ENCODE measurements at places on chromosomes 2 and 18.

GRCh38 chr18:41940506-41941215 lies 14.4 kb upstream of the PIK3C3 start:
- DNase-seq: no peak

GRCh38 chr18:32549248-32550110 lies 78.8 kb upstream of the GAREM1 start:
- DNase-seq: peak; percentile 25

DNA sequence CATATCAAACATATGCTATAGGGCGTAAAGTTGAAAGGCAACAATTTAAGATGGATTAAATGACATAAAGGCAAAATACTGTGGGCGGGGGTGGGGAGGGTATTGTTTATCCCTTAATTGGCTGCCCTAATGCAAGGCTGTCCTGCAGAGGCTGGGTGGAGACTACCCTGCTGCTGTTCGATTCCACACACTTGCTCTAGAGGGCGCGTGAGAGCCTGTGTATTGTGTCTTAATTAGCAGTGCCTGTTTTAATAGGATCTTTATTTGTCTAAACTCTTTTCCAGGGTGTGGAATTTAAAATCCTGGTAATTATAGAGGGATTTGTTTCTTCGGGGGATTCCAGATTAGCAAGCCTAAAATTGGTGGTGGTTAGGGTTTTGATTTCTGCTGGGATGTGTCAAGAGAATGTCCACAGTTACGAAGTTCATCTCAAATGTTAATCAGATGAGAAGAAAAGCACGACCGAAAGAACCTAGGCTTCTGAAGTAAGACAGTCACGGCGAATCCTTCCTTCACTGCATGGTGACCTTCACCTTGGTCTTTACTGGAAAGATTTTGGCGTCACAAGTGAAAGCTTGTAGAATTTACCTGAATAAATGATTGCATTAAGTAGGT lies 103.5 kb upstream of the MAP3K20 start:
- peak; percentile 38 for DNase-seq

DNA sequence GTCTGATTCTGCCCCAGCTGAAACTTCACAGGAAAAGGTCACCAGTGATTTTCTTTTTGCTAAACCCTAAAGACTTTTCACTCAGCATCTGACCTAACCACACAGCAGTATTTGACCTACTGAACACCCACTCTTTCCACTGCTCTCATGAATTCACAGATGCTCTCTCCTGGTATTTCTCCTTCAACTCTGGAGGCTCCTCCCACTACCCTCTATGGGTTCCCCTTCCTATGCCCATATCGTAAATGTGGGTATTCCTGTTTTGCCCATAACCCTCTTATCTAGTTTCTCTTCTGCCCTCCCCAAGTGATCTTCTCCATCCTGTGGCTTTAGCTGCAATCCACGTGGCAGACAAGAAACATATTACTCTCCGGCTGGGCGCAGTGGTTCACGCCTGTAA lies 7.6 kb downstream of the PLEKHM3 start:
- DNase-seq: no peak

GRCh38 chr2:47488870-47489584 lies 86.1 kb downstream of the MSH2 start:
- no peak for DNase-seq

DNA sequence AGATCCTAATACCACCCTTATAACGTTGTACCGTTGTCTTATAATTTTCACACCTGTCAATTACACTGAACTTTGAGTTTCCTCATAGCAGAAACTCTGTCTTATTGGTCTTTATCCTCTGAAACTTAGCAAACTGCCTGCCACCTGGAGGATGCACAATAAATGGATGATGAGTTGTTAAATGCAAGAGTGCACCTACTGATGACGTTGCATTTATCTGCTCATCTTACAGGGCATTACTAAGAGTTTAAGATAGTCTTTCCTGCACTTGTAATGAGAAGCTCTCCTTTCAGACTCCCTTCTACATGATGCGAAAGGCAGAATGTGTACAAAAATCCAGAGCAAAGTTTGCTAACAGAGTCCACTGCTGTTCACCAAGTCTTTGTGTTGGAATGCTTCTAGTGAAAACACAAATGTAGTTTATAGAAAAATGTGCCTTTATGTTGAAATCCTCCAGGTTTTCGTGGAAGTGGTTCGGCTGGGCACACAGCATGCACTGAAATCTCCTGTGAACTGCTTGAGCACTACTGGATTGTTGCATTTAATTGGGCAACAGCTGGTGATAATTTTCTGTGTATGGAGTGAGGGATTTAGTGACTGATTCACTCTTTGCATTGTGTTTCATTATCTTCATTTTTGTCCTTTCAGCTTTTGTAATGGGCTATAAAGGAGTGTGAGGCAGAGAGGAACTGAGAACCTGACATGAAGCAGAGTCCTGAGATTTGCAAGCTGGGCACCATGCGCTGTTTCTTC lies 665.8 kb upstream of the ID2 start:
- DNase-seq: no peak

- DNase-seq: no peak
Observed at GRCh38 chr18:2716394-2717326, 61.1 kb downstream of the SMCHD1 start.

GRCh38 chr2:24409700-24410556 lies 49.6 kb upstream of the ITSN2 start:
- DNase-seq: no peak

DNA sequence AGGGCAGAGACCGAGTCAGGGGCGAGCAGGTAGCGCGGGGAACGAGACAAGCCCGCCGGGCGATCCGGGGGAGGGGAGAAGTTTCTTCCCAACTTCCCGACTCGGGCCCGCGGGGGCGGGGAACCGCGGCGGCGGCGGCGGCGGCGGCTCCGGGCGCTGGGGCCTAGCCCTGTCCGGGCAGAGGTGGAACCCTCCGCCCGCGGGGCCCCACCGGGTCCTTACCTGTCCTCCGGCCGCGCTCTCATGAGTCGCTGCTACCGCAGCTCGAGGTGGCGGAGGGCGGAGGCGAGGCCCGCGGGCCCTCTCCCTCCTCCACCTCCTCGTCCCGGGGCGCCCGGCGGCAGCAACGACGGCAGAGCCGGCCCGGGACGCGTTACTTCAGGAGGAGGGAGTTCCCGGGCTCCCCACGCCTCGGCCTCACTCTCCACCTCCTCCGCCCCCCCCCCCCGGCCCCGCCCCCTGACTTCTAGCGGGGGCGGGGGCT lies at the start of gene YES1:
Gene YES1, minus strand, starts transcription at position 351 of the 484 bp plus-strand sequence. CDS start 55,415 bp downstream, outside the sequence.
- peak; percentile 60 for DNase-seq

GRCh38 chr2:157509744-157510143 lies 65.9 kb upstream of the CYTIP start:
- DNase-seq: no peak

GRCh38 chr2:28036307-28036706 lies 145.8 kb downstream of the BABAM2 start:
- no peak for DNase-seq

DNA sequence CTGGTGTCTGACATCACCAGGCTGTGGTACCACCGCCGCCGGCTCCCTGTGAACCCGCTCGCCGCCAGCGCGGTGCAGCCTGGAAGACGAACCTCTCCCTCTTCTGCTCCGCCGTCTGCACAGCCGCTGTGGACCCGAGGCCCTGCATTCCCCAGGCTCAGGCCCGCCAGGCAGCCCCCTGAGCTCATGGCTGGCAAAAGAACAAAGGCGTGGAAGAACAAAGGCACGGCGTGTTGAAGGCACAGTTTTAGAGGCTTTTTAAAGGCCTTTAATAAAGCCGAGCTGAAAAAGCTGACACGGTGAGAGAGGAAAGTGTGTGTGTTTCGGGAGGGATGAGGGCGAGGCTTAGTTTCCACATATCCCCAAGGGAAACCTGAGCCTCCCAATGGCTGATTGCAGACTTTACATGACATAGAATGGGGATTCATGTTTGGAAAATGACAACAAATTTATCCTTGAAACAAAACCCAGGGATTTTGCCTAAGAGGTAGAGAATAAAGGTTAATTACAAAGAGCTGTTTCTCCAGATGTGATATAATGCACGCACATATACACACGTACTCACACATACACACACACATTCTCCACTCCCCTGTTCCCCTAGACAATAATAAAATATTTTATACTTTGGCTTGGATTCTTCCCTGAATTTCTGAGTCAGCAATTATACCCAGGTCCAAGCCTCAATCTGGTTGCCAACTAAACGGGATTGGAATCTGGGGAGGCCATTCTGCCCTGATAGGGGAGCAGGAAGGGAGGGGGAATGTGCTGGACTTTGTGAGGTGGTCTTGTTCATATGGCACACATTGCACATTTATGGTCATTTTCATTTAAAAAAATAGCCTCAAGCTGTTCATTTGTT lies 39.7 kb downstream of the RFX8 start:
- no peak for DNase-seq

DNA sequence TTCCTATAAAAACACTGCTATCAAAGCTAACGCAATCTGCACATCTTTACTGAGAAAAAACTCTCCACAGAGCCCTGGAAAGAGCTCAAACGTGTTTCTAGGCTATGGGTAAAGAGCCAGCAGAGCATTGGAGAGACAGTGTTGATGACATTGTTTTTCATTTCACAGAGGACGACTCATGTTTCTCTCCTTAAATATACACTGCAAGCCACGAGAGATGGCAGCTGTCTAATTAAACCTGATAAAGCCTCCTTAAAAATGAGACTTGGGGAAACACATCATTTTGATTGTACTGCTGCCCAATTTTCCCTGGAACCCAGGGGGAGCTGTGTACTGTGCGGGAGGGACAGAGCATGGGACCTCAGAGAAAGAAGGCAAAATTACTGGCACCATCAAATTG lies 294.3 kb upstream of the SETBP1 start:
- no peak for DNase-seq

DNA sequence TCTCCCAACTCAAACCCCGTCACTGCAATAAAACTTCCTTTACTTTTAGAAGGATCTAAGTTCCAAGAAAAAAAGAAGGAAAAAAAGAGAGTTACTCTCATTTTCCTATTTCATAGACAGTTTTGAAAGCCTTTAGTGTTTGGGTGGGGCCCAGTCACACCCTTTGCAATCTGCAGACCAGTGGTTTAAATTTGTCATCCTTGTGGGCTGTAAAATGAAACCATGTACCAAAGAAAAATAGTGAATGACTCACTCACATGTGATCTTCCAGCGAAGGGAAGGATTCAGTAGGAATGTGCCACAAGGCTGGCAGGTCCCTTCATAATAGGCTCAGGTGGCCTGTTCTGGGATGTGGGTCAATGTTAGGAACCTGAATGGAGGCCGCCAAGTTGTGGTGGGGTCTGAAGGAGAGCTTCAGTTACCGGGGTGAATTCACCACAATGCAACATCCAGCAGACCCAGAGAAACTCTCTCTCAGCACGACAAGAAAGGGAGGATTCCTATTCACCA lies 28.3 kb downstream of the ANXA4 start:
- no peak for DNase-seq

DNA sequence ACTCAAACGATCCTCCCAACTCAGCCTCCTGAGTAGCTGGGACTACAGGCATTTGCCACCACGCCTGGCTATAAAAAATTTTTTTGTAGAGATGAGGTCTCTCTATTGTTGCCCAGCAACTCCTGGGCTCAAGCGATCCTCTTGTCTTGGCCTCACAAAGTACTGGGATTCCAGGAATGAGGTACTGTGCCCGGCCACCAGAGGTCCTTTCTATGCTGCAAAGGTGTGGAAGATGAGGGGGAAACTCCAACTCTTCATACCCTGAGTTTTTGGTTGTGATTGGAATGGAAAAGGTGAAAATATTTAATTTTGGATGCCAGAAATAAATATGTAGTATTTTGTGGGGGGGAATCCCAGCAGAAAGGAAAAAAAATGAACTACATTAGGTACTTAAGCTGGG lies 36.0 kb downstream of the MRPL33 start:
- DNase-seq: no peak

DNA sequence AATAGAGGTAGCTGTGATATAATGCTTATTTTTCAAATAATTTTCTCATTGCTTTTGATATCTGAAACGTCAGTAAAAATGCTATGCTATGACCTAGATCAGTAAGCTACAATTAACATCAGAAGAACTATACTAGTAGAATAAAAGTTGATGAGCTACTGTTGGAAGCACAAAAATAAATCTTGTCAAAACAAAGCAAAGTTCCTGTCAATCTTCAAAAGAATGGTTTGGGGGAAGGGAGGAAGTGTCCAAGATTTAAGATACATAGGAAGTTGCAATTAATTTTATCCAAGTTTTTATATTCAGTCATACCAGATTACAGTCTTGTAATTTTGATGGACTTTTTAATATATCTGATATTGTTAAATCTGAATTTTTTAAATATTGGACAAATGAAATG lies 19.2 kb downstream of the IRS1 start:
- no peak for DNase-seq

- DNase-seq: no peak
Observed at GRCh38 chr2:98886066-98886554, 49.9 kb downstream of the CRACDL start.

- peak; percentile 64 for DNase-seq
Observed at GRCh38 chr2:98455494-98455976, 10.9 kb downstream of the INPP4A start.

DNA sequence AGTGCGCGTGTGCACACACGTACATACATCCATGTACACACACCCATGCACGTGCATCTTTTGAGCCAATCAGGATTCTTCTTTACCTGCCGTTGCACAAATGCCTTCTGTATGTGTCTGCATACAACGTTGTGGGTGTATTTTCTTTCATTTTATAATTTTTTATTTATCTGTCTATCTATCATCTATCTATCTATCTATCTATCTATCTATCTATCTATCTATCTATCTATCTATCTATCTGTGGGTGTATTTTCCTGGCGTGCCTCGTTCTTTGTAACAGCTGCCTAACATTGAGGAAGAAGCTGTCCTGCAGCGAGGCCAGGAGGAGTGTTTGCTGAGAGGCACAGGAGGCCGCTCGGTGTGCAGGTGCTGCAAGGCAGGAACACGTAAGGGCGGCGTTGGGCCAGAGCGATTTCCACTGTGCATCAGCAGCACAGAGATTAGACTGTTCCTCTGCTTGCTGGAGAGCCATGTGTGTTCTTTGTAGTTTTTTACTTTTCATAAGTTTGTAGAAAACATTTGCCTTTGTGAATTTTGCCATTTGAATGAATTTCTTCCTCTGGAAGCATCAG lies 84.4 kb downstream of the DGKD start:
- DNase-seq: no peak

DNA sequence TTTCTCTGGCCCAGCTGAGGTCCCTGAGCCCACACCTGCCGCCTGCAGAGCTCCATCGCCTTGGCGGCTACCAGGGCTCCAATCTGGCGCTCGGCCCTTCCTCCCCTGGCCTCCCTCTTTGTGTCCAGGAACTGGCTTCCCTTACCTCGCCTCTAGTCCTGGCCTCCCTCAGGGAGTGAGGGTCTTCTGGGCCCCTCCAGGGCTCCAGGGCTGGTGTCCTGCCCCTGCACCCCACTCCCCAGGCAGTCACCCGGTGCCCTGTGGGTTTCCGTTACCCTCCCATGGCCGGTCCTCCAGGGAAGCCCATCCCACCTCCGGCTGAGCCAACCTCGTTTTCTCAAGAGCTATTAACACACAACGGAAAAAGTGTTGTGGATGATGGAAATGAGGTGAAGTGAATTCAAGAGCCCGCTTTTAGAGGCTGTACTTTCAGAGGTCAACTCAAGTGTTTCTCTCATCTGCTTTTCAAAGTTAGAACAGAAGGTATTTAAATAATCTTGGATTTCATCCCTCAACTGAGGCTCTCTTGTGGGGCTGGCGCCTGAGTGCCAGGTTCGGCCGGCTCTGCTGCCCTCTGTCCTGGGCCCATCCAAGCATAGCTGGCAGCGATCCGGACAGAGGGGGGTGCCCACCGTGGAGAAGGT lies 131.9 kb downstream of the ASB1 start:
- DNase-seq: no peak
